ENCODE measurements at places on chromosomes 11 and 22. TPM values are rescaled to one million over a fixed set of nuclear protein-coding genes. Genes with fewer than 3 reads are reported as not detected.

The XKR3 gene
- total RNA-seq: not detected

The LRP5 gene
- 46.5 TPM for total RNA-seq

The TRIM51G gene
- total RNA-seq: not detected

The APOA1 gene
- not detected for total RNA-seq

The TYMP gene
- total RNA-seq: 0.63 TPM

The MMP11 gene
- 6.6 TPM for total RNA-seq

The OR51E1 gene
- not detected for total RNA-seq

The CCDC81 gene
- total RNA-seq: 1.2 TPM

The HARBI1 gene
- 8.4 TPM for total RNA-seq

DNA sequence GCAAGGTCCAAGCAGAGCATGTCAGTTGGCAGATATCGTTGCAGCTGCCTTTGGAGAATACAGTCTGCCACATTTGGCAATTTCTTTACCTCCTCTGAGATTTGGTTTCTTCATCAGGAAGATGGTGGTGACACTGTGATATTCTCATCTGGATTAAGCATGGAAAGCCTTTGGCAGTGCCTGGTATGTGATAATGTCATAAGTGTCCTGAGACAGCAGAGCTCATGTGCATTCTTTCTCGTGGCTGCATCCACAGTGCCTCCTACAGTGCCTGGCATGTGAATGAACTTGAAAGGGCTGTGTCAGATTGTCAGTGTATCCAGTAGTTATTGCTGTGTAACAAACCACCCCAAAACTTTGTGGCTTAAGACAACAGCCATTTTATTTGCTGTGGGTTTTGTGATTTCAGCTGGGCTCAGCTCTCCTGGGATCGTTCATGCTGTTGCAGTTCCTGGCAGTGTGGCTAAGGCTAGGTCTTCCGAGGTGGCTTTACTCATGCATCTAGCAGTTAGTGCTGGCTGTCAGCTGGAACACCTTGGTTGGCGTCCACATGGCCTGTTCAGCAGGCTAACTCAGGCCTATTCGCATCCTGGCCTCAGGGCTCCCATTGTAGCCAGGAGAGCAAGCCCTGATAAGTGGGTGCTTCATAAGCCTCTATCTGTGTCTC is 35.7 kb upstream of the MICAL2 start:
- no peak for DNase-seq

DNA sequence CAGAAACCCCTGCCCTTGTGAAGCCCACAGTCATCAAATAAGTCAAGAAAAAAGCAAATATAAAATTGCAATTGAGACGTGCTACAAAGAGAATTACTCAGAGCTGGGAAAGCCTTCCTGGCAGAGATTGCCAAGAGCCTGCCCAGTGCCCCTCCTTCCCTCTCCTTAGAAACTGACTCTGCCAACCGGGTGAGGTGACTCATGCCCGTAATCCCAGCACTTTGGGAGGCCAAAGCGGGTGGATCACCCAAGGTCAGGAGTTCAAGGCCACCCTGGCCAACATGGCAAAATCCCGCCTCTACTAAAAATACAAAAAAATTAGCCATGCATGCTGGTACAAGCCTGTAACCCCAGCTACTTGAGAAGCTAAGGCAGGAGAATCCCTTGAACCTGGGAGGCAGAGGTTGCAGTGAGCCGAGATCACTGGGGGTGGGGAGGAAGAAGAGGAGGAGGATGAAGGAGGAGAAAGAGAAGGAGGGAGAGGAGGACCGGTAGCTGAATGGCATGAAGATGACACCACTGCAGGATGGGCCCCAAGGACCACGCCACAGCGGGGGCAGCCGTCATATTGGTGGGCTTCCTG is 76.1 kb upstream of the RTL6 start:
- DNase-seq: no peak

DNA sequence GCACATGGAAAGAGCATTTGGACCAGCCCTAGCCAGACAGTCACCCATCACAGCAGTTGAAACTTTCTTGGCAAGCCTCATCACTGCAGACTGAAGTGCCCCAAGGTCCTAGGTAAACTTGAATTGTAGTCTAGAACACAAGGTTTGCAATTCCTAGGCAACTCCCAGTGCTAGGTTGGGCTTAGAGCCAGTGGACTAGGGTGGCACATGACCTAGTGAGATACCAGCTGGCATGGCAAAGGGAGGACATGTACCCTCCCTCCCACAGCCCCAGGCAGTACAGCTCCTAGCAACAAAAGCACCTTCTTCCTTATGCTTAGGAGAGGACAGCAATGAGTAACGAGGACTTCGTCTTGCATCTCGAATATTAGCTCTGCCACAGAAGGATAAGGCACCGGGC is 889.5 kb downstream of the JRKL start:
- no peak for DNase-seq

DNA sequence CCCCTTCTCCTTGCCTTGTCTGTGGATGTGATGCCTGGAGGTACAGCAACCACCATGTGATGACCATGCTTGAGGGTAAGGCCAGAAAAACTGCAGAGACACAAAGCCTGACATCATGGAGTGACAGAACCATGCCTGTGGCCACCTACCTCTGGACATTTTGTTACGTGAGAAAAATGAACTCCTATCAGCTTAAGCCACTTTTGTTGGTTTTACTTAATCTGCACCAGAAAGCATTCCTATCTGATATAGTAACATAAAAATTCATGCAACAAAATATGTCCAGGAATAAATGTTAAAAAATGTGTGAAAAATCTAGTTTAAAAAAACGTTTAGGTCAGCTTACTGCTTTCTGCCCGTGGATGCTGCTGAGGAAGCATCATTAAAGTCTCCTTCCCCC is 42.6 kb upstream of the P4HA3 start:
- no peak for DNase-seq

DNA sequence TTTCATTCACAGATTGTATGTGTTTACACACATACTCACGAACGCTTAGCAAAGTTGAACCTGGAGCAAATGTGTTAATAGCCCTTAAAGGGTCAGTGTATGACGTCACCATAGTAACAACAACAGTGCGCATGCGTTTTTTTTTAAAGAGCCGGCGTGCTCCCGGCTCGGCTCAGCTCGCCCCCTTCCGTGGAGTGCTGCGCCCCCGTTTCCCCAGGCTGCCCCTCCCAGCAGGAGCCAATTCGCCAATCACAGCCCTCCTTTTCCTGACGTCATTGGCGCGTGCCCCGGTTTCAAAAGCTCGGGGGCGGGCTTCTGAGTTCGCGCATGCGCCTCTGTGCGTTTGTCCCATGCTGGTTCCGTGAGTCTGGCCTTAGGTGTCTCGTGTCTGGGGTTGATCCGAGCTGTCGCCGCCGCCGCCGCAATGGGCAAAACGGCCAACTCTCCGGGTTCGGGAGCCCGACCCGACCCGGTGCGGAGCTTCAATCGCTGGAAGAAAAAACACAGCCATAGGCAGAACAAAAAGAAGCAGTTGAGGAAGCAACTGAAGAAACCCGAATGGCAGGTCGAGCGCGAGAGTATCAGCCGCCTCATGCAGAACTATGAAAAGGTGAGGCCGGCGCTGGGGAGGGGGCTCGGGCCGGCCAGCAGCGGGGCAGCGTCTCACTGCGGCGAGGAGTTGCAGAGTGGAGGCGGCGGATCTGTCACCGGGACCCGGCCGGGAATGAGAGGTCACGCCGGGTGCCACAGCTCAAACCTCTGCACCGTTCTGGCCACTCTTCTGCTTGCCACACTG is at the start of gene DDX10:
DDX10 (plus strand) TSS at position 340 of the 796 bp plus-strand sequence; CDS start at position 425, 85 bp downstream.
- peak; percentile 97 for DNase-seq

DNA sequence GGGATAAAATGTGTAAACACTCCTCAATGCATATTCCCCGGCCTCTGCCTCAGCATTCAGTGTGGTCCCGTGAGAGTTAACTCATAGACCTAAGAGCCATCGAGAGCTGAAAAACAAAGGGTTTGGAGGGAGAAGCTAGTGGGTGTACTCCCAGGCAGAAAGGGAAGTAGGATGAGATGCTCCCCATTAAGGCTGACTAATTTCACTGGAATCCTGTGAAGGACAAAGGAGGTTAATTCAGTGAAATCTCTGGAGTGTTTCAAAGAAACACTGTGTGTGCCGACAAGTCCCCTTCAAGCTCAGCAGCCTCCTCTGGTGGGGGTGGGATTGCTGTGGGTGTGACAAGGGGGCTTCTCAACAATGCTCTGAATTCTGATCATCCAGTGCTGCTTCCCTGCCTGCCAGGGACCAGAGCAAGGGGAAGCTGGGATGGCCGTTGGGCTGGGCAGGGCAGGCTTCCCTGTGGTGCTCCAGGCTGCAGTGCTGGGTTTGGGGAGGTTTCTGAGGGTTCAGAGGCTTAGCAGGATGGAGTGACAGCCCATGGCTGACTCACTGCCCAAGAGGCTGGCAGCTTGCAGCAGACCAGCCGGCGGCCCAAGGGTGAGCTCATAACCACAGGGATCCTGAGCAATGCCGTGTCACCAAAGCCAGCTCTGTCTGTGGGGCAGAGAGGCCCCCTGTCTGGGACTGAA is 61.4 kb upstream of the BMAL1 start:
- DNase-seq: peak; percentile 92

GRCh38 chr22:48391820-48392219 is 1435.9 kb downstream of the BRD1 start:
- no peak for DNase-seq

DNA sequence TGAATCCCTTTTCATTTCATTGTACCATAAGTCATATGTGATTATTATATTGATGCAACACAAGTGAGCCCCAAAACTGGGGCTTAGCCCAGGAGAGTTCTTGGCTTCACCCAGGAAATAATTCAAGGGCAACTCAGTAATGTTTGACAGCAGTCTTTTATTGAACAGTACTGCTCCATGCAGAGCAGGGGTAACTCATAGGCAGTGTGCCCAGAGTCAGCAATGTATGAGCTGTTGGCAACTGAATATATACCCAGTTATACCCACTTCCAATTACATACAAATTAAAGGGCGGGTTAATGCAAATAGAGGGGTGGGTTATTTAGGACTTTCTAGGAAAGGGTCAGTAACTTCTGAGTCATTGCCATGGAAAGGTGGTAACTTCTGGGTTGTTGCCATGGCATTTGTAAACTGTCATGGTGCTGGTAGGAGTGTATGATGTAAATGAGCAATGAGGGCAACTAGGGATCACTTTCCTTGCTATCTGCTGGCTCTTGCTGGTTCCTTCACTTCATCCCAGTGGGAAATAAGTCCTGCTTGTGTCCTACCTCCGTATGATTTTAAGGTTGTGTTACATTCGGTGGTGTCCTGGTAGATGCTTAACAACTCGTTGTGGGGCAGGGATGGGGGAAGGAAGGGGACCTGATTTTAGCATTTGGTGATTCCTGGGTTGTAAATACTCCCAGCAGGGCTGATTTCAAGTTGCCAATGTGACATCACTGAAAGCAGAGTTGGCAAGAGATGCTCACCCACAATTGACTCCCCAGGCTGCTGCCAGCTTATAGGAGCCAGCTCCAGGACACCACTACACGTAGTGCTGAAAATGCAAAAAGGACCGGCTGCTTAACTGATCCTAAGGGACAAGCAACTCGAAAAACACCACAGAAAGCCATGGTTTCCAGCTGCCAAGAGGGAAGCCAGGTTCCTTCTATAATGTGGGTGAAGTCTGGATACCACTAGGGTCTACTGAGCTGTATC is 70.1 kb downstream of the SYT9 start:
- no peak for DNase-seq

DNA sequence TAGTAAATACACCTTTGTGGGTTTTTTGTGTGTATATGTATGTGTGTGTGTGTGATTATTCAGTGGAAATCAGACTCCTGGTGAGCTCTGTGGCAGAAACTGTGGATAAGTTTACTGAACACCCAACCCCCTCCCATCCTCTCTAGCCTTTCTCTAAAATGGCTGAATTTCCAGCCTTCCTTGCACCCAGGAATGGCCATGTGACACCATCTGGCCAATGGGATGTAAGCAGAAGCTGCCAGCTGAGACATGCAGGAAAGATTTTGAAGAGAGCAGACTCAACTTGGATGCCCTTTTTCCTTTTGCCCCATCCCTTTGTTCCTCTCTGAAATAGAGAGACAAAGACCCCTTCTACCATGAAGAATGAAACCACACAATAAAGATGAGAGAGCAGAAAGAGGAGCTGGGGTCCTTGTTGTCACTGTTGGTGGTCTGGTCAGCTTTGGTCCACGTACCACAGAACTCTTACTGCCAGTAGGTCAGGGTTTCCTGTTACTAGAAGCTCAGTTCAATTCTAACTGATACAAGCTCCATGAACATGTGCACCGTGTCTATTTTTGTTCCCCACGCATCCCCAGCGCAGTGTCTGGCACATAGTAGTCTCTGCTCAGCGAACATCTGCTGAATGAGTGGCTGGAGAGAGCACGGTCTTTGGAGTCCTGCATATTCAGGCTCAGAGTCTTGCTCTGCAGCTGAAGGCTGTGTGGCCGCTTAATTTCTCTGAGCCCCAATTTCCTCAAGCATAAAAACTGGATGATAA is 57.5 kb downstream of the SEZ6L start:
- no peak for DNase-seq

DNA sequence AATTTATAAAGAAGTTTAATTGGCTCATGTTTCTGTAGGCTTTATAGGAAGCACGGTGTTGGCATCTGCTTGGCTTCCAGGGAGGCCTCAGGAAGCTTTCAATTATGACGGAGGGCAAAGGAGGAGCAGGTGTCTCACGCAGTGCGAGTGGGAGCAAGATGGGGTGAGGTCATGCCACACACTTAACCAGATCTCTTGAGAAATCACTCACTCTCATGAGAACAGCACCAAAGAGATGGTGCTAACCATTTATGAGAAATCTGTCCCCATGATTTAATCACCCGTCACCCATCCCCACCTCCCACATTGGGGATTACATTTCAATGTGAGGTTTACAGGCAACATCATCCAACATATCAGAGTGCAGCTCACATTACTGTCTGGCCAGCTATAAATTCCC is 103.5 kb downstream of the ARHGAP8 start:
- DNase-seq: no peak

DNA sequence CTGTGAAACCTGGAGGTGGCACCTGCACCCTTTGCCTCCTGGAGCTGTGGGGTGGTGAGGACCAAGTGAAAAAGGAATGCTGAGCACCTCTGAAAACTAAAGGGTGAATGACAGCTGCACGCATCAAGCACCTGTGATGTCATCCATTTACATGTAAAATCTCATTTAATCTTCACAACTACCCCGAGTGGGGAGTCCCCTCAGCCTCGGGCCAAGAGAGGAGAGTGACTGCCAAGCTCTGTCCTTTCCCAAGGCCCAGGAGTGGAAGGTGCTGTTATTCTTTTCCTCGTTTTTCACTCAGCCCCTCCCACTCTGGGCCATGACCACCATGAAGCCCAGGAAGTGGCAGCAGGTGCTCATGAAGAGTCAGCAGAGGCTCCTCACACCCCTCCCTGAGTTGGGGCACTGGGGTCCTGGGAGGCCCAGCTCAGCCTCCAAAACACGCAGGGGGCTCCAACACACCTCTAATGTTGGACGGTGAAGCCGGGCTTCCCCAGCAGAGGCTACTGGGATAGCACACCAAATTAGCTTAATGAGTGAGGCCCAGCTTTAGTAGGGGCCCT is 35.7 kb downstream of the NECTIN1 start:
- DNase-seq: peak; percentile 51

GRCh38 chr22:41508770-41509170 is 35.5 kb downstream of the POLR3H start:
- DNase-seq: no peak

- DNase-seq: no peak
Observed at GRCh38 chr11:1508986-1509385, 22.4 kb upstream of the MOB2 start.
